Liver (tissue), 10 donors: ENCODE measurements at places on chromosomes 12 and 14. TPM values are rescaled to one million over a fixed set of nuclear protein-coding genes. Genes with fewer than 3 reads are reported as not detected.

BBOF1 gene
- 2.4 TPM for total RNA-seq

HDAC7 gene
- total RNA-seq = 7.1 TPM

GZMB gene
- 0.79 TPM for total RNA-seq

TAS2R7 gene
- total RNA-seq = 0.42 TPM

ACTN1 gene
- 100 TPM for total RNA-seq

PRICKLE1 gene
- total RNA-seq = 5.7 TPM

REP15 gene
- 1.1 TPM for total RNA-seq

PTGDR gene
- total RNA-seq = 0.42 TPM

DNA sequence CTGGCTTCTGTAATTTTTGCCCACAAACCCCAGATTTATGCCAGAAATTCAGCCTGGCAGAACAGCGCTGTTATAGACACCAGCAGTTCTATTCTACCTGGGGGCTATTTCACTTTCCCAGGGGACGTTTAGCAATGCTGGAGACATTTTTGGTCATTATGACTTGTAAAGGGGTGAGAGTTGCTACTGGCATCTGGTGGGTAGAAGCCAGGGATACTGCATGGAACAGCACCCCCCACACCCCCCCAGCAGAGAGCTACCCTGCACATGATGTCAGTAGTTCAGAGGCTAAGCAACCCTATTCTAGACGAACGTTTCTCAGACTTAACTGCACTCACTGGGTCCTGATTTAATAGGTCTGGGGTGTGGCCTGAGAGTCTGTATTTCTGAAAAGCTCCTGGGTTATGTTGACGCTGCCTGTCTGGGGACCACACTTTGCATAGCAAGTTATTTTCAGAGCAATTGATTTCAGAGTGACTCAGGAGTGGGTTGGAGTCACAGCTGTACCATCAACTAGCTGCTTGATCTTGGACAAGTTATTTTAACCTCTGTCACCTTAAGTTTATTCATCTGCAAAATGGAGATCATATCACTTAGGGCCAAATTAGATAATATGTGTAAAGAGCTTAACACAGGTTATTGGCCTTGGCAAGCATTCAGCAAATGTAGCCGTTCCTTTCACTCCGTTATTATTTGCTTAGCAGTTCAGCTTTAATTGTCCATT lies 48.5 kb downstream of the CHST11 start:
- DNase-seq = no peak

DNA sequence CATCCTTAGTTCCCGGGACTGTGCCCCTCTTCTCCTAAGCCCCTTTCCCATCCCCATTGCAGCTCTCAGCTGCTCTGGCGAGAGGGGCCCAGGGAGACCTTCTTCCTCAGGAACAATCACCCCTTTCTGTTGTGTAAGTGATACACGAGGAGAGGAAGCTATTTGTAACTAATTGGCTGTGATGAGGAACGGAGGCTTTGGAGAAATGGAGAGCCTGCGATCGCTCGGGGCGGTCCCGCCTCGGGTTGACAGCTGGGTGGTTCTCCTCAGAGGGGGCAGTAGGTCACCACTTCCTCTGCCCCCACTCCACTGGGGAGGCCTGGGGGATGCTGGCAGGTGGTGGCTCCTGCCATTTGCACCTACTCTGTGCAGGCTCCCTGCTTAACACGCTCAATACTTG lies 6.6 kb upstream of the PGF start:
- no peak for DNase-seq

- peak; percentile 41 for DNase-seq
Measured at GRCh38 chr14:74140374-74140850, 55.7 kb downstream of the LIN52 start.

DNA sequence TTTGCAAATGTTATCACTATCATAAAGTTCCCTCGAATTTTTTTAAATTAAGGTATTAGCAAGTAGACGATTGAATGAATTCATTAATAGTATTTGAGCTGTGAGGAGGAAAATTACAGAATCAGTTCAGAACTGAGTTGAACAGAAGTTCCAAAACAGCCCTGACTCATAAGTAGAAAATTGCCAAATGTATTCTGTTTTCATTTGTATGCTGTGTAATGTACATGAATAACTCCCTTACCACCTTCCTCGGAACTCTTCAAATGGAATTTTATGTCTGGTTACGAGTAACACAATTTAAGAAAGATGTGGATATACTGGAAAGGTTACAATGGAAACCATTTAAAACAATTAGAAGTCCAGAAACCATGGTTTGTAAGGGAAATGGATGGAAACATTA lies 283.3 kb upstream of the FAR2 start:
- DNase-seq = no peak

DNA sequence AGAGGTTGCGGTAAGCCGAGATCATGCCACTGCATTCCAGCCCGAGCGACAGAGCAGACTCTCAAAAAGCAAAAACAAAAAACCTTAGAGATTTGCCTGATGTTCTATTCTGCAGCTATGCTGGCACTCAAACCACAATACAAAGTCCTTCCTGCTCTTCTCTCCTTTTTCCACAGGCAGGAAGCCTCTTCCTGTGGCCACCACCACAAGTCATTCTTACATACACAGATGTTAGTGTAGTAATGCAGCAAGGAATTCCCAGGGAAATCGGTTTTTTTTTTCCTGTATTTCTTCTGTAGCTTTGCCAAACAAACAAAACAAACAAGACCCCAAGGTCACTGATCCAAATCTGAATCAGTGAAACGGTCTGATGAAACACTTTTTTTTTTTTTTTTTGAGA lies 104.3 kb downstream of the FIGNL2 start:
- no peak for DNase-seq

DNA sequence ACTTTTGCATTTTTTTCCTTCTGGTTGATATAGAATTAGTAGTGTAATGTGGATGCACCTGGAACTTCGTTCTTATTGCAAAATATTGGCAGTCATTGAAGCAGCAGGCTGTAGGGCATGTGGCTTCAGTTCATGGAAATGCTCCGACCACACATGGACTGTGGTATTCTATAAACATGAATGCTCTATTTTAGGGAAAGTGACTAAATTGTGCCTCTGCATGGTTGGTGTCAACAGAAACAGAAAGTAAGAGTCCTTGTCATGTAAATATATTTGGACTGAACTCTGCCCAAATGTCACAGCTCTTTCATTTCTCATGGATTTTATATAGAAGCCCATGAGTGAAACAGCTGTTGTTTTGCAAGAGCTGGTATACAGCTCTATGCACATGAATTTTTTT lies 917.0 kb downstream of the LRFN5 start:
- no peak for DNase-seq

GRCh38 chr12:52052468-52053186 lies 1.4 kb downstream of the NR4A1 start:
- no peak for DNase-seq

- no peak for DNase-seq
Measured at GRCh38 chr14:32403021-32403420, 73.9 kb downstream of the AKAP6 start.
